Fibroblast of skin of left biceps (primary cell): ENCODE measurements at places on chromosomes 5 and 9.

GRCh38 chr9:36997414-36997813 lies 36.7 kb downstream of the PAX5 start:
- no peak for DNase-seq

GRCh38 chr5:99191206-99191745 lies 262.5 kb upstream of the CHD1 start:
- no peak for DNase-seq

DNA sequence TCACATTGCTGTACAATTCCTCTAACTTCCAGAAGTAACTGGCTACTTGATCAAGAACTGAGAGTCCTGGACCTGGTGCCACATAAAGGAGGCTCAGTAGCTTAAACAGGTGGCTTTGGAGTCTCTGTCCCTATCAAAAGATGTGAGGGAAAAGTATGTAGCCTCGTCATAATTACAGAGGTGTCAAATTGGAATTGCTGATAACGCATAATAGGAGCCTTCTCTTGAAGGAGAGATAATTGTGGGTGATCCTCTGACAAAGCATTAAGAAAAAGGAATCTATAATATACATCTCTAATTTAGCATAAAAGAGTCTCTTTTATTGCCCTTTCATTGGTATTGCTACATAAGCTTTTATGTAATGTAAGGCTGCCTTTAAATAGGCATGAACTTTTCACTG lies 1246.4 kb upstream of the CDH9 start:
- no peak for DNase-seq

- no peak for DNase-seq
Measured at GRCh38 chr5:67605730-67606585, 409.4 kb upstream of the CD180 start.

DNA sequence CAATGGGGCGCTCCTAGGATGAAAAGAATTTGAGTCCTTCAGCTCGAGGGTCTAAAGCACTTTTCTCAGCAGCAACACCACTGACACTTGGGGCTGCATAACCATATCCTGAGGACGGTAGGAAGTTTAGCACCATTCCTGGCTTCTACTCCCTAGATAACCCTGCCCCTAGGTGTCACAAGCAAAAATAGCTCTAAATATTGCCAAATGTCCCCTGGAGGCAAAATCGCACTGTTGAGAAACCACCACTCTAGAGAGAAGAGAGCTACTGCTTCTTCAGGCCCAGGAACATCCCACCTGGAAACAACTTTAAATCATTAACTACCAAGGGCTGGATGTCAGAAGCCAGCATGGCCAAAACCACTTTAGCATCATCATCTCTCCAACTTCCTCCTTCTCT lies 29.8 kb downstream of the MYO10 start:
- no peak for DNase-seq

DNA sequence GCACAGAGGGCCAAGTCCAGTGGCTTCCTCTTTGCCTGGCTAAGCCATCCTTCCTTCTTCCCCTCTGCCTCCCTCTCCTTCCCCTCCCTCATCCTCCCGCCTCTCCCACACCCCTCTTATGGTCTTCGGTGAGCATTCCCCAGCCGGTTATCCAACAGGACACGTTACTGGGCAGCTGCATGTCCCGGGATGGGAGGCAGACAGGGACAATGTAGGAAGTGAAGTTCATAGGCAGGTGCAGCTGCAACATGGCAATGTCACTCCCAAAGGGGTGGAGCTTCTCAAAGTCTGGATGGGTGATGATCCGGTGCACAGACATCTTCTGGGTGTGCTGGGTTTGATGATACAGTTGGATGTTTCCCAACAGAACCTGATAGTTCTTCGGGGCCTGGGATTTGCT lies 71.4 kb upstream of the SPTLC1 start:
- no peak for DNase-seq
